Chondrocyte (in vitro differentiated cells): ENCODE measurements at places on chromosomes 6 and 20. TPM values are rescaled to one million over a fixed set of nuclear protein-coding genes. Genes with fewer than 3 reads are reported as not detected.

The PBOV1 gene
- not detected in 3 replicates for total RNA-seq

The TRIM10 gene
- total RNA-seq = not detected in 3 replicates

DNA sequence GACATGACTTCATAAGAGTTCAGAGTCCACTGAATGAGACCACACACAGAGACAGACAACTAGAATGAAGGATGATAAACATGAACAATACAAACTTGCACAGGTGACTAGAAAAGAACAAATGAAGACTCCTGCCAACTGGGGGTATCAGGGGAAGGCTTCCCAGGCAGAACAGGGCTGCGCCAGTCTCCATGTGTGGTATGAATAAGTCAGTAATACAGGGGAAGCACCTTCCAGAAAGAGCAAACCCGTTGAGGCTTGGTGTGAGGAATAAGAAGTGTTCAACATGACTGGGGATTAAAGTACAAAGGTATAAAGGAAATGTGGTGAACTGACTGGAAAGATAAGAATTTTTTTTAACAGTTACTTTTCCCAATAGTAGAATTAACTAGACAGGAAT, 3.7 kb upstream of the SLC17A2 start:
- no peak for DNase-seq

- DNase-seq = no peak
These were observed 6.1 kb upstream of the ULBP2 start for GRCh38 chr6:149935668-149936067.

DNA sequence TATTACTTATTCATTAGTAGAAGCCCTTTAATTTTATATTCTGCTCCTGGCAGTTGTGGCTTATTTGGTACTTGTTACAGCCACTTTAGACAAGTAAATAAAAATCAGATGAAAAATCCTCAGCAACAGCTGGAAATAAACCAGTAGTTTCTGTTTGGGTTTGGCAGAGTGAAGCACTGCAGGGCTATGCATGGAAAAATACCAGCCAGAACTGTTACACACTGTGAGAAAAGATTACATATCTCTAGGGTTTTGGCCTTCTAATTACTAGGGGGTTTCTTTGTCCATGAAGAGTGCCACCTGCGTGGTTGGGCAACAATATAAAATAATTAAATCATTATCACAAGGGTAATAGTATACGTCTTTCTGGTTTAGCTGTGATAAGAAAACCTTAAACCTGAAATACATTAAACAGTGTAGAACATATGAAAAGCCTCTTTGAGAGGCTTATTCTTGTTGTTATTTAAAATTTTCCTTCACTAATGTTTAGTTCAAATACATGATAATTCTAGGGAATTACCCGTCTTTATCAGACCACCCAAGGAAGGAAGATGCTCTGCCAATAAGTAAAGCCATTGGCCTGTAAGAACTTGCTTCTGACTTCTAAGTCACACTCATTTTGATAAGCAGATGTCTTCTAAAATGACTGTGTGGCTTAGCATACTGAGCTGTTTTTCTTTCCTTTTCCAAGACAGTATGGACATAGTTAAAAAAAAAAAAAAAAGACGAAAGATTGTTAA, 320.0 kb upstream of the FLRT3 start:
- no peak for DNase-seq

- no peak for DNase-seq
These were observed 29.0 kb downstream of the PDYN start for GRCh38 chr20:1964659-1965405.

DNA sequence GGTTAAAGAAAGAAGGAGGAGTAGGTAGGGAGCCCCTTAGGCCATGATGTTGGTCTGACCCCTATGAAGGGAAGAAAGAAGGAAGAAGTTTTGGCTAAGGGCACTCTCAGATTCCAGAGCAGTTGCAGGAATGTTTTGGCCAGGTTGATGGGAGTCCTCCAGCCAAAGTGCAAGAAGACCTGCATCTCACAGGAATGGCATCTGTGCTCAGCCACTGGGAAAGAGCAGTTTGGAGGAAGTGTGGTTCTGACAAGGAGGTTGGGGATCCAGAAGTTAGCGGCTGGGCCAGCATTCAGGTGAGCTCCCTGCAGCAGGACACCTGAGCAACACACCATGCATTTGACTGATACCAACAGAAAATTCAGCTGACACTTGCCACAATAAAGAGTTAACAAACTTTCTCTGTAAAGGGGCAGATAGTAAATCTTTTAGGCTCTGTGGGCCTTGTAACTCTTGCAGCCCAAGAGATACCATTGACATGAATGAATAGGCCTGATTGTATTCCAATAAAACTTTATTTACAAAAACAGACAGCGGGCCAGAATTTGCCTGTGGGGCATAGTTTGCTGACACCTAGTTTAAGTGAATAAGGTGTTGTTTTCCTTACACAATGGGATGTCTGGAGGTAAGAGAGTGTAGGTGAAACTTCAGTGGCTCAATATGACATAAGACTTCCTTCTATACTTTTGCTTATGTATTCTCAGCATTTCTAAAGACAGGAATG, 71.0 kb downstream of the EDN1 start:
- no peak for DNase-seq

GRCh38 chr20:21286775-21287174, 16.4 kb upstream of the XRN2 start:
- no peak for DNase-seq
